ENCODE measurements at places on chromosomes 6 and 20.

DNA sequence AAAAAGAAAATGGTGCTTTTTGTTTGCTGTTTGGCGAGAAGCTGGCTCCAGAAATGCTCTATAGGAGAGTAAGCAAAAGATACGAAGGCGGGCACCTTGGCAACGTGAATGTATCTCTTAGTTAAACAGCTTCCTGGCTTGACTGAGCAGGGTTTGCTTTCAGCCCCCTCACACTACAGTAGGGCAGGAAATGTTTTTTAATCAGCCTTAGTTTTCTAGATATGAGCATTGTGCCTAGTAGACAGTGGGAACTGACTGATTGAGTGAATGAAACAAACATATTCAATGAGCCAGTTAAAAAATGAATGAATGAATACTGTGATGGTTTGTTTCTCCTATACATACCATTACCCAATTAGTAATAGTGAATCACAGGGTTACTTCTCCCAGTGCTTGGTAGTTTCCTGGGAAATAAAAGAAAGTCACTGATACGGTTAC is 19.9 kb downstream of the CAP2 start:
- peak; percentile 59 for DNase-seq

GRCh38 chr6:134495890-134496248 is 178.0 kb upstream of the SGK1 start:
- no peak for DNase-seq

GRCh38 chr6:152220786-152221185 is 413.3 kb downstream of the ESR1 start:
- DNase-seq, result no peak

- DNase-seq, result no peak
Measured at GRCh38 chr6:149314325-149314905, 3.1 kb upstream of the TAB2 start.

- peak; percentile 67 for DNase-seq
Measured at GRCh38 chr6:157614026-157614568, 208.9 kb upstream of the SNX9 start.

DNA sequence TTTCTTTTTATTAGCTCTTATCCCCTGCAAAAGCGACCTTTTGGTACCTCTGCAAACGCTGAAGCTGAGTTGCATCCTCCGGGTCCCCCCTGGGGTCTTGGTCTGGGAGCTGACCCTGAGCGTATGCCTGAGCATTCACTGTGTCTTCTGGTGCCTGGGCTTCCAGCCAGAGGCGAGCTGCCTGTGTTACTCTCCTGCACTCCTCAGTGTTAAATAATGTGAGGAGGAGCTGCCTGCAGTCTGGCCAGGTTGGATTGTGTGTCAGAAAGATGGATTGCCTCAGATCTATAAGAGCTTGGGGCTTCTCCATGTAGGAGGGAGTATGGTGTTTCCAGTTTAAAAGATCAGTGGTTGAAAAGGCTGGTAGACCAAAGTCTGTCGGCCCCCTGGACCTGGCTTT is 8.7 kb upstream of the GMPR start:
- DNase-seq, result no peak

GRCh38 chr6:53615633-53616449 is 49.7 kb downstream of the KLHL31 start:
- DNase-seq, result peak; percentile 40

DNA sequence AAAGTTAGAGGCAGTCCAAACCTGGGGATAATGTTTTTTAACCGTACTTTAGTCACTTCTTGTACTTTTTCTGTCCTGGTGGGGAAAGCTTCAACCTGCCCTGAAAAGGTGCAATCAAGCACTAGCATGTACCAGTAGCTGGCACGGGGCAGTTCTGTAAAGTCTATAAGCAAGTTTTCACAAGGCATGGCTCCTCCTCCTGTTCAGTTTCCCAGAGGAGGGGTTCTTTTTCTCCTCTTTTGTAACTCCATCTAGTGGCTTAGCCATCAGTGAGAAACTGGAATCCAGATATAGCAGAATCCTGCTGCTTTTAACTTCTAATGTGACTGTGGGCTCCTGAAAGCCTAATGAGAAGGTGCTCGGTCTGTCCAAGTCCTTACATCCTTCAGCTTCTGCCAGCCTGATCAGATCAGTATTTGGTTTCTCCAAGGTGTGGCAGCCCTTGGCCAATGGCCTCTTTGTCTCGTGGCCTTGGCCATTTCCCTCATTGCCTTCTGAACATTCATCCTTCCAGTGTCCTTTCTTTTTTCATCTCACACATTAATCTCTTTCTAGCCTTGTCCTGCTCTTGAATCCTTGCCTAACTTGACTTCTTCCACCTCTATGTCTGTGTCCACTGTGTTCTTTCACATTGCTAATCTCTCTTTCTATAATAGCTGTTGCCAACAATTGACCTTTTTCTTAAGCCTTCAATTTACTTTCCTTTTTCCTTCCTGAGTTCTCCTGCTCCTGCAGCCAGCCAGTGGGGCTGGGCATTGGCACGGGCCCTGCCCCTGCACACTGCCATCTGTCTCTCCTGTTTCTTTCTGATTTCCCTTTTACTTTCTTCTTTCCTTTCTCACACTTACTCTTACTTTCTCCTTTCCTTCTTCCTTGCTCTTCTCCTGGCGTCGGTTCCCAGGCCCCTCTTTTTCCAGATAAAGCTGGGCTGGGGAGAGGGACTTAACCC is 222.0 kb upstream of the SYNCRIP start:
- peak; percentile 3 for DNase-seq

DNA sequence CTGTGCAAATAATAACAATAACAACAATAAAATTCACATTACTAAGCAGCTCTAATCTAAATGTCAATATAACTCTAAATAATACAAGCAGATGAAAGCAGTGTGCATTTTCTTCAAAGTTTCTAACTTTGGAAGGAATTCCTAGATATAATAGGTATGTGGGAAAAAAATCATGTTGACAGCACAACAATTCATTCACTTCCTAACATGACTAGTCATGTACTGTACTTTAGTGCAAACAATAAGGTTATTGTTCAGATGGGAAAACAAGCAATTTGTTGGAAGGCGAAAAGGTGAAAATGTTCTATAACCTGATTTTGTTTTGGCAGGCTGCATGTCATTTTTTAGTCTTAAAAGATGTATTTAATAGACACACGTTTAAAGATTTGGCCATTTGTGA is 484.3 kb upstream of the JAG1 start:
- DNase-seq, result no peak

- DNase-seq, result peak; percentile 7
Measured at GRCh38 chr6:52788478-52788877, 15.1 kb downstream of the GSTA1 start.

- peak; percentile 27 for DNase-seq
Measured at GRCh38 chr6:11043378-11043960, 636 bp downstream of the ELOVL2 start.

DNA sequence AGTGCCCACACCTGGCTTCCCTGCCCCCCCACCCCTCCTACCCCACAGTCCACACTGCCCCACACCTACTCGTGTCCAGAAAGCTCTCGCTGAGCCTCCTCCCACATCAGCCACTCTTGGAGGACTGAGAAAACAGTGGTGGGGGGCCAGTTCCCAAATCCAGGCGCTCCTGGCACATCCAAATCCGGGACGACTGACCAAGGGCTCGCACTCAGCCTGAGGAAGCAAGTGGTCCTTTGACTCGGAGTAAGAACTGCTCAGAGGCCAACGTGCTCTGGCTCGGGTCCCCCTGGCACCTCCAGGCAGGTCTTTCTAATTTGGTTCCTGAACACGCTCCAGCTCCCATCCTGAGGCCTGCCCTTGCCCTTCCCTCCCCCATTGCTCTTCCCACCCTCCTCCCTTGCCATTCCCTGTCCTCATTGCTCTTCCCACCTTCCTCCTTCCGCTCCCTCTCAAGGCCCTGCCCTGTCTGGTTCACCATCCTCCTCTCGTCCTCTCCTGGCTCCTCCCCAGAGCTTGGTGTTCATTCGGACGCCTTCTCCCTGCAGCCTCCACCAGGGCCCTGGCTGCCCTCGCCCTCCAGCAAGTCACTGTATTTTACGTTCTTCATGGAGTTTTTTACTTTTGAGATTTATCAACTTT is 83.6 kb downstream of the THBS2 start:
- DNase-seq, result no peak

All from fibroblast of skin of right quadriceps (primary cell).